Occipital lobe (tissue), 3 donors: ENCODE measurements at places on chromosomes 5 and 9.

DNA sequence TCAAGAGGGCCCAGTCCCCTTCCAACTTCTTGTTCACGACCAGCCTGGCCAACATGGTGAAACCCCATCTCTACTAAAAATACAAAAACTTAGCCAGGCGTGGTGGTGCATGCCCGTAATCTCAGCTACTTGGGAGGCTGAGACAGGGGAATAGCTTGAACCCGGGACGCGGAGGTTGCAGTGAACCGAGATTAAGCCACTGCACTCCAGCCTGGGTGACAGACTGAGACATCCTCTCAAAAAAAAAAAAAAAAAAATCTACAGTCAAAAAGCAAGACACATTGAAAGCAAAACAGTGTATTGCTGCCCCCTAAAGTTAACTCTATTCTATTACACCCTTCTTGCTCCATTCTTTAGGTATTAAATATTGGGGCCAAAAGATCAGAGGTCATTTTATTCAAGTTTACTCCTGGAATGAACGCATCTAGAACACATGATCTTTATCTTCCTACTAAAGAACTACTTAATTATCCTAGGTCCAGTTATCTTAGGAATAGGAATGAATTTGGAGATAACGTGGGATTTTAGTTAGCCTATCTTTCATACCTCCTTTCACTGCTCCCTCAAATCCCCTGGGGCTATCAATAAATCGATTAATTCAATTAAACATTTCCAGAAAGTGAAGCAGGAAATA lies 2.4 kb downstream of the ATG12 start:
- DNase-seq, result no peak

GRCh38 chr5:147017191-147017590 lies 138.6 kb upstream of the PPP2R2B start:
- no peak for DNase-seq

DNA sequence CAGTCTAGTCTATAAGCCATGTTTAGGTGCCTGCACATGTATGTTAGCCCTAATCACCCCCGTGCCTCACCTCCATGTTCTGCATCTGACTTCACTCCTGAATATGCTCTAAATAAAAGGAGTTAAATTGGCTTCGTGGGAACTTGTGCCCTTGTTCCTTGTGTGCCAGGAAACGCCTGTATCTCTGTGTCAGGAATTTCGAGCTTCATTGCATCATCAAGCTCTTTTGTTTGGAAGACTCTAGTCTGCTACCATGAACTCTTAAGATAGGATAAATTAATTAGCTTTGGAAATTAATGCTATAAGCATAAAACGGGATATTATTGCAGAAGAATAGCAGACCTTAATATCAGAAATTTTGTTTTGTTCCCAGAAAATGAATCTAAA lies 99.2 kb downstream of the ADCY2 start:
- no peak for DNase-seq

DNA sequence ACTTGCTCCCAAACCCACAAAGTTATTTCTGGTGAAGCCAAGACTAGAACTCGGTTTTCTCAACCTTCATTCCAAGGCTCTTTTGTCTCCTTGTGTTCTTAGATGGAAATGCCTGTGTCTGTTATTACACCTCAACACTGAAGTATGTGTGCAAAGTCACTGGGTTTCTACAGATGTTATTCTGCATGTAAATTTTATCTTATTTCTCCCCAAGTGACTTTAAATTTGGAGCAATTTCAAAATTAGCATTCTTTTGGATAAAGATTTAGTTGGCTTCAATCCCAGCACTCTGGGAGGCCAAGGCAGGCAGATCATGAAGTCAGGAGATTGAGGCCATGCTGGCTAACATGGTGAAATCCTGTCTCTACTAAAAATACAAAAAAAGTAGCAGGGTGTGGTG lies 104.4 kb upstream of the GNA14 start:
- DNase-seq, result no peak

DNA sequence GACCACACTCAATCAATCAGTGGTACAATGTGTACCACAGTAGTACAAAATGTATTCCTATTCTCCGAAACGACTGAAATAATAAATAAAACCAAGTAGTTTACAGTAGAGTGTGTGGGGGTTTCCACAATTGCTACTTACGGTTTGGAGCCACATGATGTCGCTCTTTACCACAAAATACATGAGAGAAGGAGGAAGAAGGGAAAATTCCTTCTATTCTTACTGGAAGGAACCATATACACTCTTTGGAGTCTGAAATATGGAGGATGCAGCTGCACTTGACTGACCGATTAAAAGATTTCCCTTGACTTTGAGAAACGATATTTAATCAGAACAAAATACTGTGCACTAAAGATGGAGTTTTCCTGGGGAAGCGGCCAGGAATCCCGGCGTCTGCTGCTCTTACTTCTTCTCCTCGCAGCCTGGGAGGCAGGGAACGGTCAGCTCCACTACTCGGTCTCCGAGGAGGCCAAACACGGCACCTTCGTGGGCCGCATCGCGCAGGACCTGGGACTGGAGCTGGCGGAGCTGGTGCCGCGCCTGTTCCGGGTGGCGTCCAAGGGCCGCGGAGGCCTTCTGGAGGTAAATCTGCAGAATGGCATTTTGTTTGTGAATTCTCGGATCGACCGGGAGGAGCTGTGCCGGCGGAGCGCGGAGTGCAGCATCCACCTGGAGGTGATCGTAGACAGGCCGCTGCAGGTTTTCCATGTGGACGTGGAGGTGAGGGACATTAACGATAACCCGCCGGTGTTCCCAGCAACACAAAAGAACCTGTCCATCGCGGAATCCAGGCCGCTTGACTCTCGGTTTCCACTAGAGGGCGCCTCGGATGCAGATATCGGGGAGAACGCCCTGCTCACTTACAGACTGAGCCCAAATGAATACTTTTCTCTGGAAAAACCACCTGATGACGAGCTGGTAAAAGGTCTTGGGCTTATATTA lies at the start of gene PCDHA4:
TSS of gene PCDHA4 (plus strand) at position 235 of the 942 bp plus-strand sequence.
- no peak for DNase-seq

- DNase-seq, result no peak
These were observed 297.6 kb downstream of the CDH10 start for GRCh38 chr5:24347158-24347557.

DNA sequence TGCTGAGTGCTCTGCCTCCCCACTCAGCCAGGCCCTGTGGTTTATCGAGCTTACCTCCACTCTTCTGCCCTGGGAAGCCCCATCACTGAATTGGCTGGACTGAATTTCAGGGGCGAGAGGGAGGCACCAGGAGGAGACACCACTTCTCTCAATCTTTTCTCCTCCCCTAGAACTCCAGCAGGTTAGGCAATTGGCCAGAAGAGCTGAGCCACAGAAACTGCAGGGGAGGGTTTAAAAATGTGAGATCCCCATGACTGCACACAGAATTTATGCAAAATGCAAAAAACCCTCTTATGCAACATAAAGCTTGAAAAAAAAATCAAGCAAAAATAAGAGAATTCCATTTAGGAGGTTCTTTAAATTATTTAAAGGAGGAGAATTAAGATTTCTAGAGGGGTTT lies 29.9 kb downstream of the TUT7 start:
- peak; percentile 21 for DNase-seq

GRCh38 chr5:179606071-179606909 lies 17.2 kb downstream of the HNRNPH1 start:
- DNase-seq, result no peak

DNA sequence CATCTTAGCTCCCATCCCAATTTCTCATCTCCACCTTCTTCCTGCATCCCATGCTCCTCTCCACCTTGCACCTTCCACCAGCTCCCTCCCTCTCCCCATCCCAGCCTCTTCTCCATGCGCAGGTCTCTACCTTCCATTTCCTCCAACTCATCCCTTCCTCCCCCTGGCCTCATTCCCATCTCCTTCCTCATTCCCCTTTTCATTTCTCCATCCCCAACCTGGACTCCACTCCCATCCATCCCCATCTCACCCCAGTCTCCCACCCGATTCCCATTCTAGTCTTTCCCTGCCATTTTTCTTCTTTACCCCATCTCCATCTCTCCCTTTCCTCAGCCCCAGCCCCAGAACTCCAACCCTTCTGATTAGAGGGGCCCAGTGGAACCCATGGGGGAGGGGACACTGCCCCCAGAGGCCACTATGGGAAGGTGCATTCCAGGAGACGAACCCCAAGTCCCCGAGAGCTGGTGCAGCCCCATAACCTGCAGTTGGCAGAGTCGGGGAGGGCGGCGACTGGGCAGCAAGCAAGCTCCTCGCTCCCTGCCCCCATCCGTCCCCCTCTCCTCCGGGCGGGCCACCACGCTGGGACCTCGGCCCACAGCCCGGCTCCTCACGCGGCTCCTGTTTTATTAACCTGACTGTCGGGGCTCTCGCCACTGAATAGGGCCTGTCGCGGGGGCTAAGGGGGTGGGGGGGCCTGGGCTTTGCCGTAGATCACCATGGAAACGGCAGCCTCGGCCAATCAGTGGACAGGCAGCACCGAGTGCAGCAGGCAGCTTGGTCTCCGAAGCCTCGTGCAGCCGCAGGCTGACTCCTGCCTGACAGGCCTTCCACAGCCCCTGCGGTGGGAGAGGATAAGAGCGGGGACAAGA lies 66.7 kb downstream of the PCDH1 start:
- peak; percentile 37 for DNase-seq
